ENCODE measurements at places on chromosomes 3 and 15.

GRCh38 chr15:35833581-35833980 is 287.6 kb upstream of the DPH6 start:
- no peak for DNase-seq

DNA sequence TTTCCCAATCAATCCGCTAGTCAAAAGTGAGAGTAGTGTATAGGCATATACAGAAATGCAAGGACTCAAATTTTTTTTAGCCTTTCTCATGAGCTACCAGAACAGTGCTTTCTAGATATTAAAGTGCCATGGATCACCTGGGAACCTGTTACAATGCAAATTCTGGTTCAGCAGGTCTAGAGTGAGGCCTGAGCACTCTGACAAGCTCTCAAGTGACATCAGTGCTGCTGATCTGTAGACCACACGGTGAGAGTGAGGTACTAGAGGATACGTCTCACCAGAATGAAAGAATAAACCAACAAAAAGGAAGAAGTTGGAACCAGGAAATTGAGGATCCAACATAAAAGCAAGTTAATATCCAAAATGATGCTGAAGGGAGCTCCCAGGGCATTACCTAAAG is 16.0 kb upstream of the PLA2G4D start:
- no peak for DNase-seq

- no peak for DNase-seq
These were observed 303.4 kb upstream of the ROPN1 start for GRCh38 chr3:124295362-124295761.

GRCh38 chr3:138348754-138349739 is 668 bp downstream of the MRAS start:
- no peak for DNase-seq

DNA sequence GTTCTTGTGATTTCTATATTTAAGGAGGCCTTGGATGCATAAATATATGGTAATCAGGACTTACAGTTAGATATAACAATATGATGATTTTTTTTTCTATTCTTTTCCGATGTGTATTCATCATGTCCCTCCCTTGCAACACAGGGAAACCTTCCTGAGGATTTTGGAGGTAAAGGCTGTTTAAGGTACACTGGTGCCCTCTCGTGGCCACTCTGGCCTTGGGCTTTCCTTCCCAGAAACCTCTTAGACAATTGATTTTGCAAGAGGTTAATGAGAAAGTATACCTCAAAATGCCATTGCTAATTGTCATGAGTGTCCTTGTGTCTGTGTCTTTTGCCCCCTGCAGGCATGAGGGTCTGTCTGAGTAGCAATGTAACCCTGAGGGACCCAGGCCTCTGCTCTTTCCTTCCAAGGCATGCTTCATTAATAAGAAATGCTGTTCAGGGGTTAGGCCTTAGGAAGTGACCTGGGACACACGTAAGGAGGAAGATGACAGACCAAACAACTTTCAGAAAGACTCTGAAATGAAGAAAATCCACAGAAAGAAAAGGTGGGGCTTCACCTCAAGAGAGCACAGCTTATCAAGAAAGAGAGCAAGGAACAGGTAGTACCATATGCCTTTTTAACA is 70.3 kb upstream of the PPP2R3A start:
- DNase-seq: no peak

DNA sequence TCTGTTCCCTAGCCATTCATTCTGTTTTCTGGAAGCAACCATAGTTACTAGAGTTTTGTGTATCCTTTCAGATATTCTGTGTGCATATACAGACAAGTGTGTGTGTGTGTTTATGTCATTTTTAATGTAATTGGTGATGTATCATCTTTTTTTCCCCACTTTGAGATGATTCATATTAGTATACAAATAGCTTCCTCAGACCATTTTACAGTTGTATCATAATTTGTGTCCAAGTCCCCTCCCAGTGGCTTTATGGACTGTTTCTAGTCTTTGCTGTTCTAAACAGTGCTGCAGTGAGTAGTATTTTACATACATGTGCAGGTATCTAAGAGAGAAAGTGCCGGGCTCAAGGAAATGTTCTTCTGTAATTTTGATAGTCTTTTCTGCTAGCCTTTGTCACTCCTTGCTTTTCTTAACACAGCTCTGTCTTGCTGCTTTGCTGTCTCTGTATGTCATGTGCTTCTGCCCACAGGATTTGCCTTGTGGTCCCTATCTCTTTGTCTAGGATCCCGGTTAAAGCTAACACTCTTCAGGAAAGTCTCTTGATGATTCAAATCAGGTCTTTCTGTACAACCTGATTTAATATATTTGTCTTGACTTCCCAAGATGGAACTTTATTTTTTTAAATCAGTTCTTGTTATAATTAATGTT is 31.5 kb upstream of the FBXL22 start:
- DNase-seq: no peak

DNA sequence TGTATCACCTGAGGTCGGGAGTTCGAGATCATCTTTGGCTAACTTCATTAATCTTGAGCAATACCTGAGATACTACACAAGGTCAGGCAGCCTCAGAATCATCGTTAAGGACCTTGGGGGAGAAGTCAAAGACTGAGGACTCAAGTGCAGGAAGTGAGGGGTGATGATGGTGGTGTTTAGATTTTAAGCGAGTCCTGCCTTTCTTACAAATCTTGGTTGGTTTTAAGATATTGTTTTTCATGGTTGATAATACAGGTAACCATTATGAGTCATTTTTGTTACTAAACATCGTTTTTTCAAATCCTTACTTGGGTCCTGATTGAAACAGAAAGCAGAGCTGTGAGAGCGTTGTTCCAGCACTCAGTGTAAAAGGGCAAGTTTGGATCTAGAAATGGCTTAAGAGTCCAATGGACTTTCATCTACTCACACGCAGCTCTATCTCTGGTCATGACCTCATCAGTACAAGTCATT is 4.1 kb downstream of the RASGRP1 start:
- DNase-seq: no peak

- DNase-seq: no peak
These were observed 23.0 kb downstream of the CPN2 start for GRCh38 chr3:194328053-194328657.

GRCh38 chr3:33940736-33941135 is 142.3 kb downstream of the PDCD6IP start:
- DNase-seq: no peak

GRCh38 chr15:41782371-41783282 is 8.3 kb downstream of the MAPKBP1 start:
- DNase-seq: peak; percentile 11

DNA sequence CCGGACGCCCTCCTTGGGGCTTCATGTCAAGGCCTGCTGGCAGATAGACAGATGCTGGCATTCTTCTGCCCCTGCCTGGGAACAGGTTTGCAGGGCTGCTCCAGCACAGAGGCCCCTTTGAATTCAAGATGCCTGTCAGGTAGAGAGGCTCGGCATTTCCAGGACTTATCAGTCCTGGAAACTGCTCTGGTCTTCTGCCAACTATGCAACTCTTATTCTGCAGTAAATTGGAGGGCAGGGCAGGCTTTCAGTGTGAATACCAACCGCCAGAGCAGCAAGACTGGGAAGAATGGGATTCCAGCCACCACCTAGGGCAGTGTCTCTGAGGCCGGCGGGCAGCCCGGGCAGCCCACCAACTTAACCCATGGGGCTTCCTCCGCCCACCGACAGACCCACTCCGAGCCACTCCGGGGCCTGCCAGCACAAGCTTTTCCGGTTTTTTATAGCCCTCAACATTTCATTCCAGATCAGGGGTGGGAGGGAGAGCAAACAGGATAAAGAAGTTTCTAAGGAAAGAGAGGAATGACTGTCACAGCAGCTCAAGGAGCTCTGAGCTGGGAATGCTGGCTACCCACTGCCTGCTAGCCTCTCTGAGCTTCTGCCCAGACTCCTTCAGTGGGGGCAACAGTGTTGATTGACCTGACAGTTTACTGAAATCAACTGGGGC is 140.9 kb downstream of the NTRK3 start:
- no peak for DNase-seq

All from GF-D8 (cell line).